ENCODE measurements at places on chromosomes 2 and 18. TPM values are rescaled to one million over a fixed set of nuclear protein-coding genes. Genes with fewer than 3 reads are reported as not detected.

DNA sequence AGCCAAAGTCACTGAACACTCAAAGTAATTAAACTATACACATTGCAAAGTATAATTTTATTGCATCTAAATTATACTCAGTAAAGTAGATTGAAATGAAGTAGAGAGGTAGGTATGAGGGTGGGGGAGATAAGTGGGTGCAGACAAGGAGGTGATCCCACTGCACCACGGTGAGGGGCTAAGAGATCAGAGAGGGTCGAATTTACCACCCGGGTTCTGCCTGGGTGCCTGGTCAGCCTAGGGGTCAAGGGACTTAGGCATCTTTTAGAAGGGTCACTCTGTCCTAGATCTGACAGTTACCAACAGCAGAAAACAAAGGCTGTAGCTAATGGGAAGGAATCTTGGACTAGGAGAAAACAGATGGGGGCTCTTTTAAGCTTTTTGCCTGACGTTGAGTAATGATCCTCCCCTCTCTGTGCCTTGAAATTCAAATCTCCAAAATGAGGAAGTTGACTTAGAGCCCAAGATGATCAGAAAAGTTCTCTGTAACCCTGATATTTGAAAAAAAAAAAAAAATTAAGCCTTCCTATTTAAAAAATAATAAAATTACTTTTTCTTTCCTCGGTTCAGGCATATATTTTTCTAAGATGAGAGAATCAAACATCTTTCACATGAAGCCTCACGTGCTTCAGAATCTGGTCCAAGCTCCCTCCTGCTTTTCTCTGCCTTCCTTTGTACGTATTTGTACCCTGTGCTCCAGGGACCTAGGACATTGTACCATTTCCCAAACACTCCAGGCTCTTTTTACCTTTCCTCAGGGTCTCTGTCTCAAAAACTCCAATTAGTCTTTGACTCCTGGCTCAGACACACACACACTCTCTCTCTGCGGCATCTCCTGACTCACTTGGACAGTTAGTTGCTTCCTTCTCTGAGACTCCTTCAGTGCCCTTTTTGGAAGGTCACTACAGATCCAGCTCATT, 353.9 kb downstream of the CYRIA start:
- DNase-seq, result no peak

DNA sequence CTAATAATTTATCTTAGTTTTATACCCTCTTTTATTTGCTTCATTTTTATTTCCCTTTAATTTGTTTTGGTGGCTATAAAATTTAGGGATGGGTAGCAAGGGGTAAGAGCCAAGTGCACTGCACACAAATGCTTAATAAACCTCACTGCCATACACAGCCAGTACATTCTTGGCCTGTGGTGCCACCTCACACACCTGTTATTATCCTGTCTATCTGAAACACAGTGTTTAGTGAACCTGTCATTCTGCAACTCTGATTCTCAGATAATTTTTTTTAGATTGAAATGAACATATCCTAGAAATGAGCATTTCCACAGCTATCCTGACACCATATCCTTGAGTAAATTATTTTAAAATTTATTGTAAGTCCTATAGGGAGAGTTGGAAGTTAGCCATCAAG, 807.5 kb downstream of the DCC start:
- no peak for DNase-seq

DNA sequence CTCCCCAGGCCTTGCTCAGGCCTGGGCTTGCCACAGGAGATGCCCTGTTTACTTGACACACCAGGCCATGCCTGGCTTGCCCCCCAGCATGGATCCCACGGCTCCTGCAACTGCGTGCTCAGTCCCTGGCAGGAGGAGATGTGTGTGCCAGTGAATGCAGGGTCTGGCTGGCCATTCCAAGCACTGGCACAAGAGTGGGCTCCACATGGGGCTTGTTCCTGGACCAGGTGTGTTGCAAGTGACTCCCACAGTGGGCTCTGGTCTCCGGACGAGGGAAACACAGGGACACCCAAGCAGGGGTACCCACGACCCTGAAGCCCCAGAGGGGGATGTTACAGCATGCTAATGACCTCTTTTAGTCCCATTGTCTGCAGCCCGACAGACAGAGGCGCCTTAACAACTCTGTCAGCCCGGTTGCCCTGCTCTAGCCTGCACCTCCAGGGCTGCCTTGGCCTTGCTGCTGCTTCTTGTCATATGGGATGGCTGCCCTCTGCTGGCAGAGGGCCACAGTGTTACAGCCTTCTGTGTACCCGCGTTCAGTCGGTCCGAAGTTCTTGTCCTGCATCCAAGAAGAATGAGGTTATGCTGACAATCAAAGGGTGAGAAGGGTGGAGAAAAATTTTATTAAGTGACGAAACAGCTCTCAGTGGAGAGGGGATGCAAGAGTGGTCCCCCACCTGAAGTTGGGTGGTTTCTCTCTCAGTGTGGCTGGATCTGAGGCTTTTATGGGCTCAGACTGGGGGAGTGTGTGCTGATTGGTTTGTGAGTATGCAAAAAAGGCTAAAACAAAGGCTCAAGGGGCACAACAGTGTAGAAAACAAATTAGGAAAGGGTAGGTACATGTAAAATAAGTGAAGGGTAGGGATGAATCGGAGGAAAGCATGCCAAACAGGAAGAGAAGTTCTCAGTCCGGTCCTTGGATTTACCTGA, 180.4 kb downstream of the MBD5 start:
- peak; percentile 5 for DNase-seq

DNA sequence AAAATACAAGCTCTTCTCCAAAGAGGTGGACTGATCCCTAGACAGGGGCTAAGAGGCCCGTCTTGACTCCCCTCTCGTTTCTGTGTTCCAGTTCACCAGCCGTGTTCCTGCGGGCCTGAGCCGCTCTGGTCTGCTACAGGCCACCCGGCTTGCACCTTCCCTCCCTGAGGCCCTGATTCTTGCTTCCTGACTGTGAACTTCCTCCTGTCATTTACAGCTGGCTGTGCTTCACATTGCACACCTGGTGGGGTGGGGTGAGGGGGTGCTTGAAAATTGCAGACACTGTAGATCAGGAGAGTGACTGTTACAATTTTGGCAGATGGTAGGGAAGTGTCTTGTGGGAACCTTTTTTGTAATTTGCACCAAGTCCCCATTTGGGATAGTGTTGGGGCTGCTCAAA, 64.4 kb downstream of the TSN start:
- DNase-seq, result no peak

DNA sequence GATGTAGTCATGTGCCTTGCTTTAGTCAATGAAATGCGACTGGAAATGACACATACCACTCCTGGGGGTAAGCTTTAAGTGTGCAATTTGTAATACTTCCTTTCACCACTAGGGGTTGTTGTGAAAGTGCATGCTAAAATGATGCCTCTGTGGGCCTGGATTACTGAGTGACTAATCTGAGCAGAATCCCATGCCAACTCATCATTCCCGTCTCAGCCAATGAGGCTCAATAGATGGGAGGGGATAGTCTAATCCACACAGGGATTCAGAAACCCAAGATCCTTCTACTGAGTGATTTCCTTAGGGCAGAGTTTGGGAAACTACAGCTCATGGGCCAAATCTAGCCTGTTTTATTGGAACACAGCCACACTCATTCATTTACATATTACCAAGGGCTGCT, 54.0 kb downstream of the HRH4 start:
- peak; percentile 22 for DNase-seq

DNA sequence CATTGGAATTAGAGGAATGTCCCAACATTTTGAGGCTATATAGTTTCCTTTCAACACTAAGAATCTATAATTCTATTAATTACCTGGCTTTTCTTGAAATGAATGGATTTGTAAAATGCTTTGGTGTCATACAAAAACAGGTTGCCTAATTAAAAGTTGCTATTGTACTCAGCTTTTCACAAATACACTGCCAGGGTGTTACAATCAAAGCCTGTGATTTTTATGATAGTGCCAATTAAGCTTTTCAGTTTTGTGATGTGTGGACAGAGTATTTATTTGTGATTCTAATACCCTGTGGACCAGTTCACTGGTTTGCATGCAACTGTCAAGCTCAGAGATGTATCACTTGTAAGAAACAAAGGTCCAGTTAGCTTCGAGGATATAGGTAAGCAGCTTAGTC, 71.8 kb downstream of the NAB1 start:
- DNase-seq, result no peak

Gene GCG
- not detected for total RNA-seq

Gene LOXHD1
- total RNA-seq, result not detected

Data from myocyte (in vitro differentiated cells).